Kidney epithelial cell (primary cell): ENCODE measurements at places on chromosomes 5 and 9. TPM values are rescaled to one million over a fixed set of nuclear protein-coding genes. Genes with fewer than 3 reads are reported as not detected.

GABRA6 gene
- total RNA-seq: not detected in 2 replicates

UBAP1 gene
- total RNA-seq: 42.4 and 46.9 TPM in 2 replicates

- no peak for DNase-seq
Observed at GRCh38 chr9:74309654-74310053, 187.5 kb upstream of the RORB start.

GRCh38 chr5:161051920-161052500 lies 200.0 kb upstream of the ATP10B start:
- DNase-seq: no peak

GRCh38 chr9:75592586-75592985 lies 297.9 kb upstream of the PCSK5 start:
- no peak for DNase-seq

DNA sequence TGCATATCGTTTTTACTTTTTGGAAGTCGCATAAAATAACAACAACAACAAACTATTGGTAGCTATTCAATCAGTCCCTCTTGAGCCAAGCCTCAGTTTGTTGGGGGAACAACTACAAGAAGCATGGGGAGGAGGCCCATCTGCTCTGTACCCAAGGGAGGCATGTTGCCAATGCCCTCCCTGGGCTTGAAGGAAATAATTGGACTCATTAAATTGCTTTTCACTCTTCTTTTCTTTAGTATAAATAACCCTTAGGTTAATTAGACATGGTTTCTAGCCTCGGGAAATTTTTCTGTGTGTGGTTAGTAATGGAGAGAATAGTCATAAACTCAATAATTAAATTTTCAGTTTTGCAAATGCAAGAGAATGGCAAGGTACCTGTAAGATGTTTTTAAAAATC lies 500.7 kb downstream of the TLE4 start:
- no peak for DNase-seq
